MCF 10A (cell line): ENCODE measurements at places on chromosomes 16 and 17. TPM values are rescaled to one million over a fixed set of nuclear protein-coding genes. Genes with fewer than 3 reads are reported as not detected.

The HBA1 gene
- 2.2 and 2.9 TPM in 2 replicates for total RNA-seq

DNA sequence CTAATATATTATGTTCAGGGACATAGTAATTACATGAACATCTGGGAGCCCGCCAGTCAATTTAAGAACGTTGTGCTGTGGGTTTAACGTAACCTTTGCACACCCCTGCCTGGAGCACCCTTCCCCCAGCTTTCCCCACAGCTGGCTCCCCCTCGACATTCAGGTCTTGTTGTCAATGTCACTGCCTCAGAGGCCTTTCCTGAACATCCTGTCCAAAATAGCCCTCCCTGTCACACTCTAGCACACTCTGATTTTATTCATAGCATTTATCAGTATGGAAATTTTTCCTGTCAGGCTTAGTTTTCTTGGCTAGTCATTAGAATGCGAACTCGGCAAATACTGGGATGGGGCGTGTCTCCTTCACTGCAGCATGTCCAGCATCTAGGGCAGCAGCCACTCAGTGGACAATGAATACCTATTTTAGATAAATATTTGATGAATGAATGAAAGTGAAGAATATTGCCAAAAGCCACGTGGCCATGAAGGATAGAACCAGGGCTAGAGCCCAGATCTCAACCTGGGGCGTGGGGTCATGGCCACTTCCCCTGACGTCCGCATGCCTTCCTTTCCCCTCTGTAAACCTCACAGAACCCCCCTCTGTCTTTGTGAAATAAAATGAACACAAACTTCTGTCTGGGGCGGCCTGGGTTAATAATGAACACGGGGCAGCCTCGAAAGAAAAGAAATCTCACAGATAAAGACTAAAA is 10.5 kb downstream of the PIK3R6 start:
- H3K36me3 ChIP-seq: no peaks in the 10 kb centered on the region
- H3K4me1 ChIP-seq: no peaks in the 10 kb centered on the region
- no peaks in the 10 kb centered on the region for H3K27me3 ChIP-seq
- DNase-seq: no peak

The KRT33B gene
- not detected in 2 replicates for total RNA-seq

DNA sequence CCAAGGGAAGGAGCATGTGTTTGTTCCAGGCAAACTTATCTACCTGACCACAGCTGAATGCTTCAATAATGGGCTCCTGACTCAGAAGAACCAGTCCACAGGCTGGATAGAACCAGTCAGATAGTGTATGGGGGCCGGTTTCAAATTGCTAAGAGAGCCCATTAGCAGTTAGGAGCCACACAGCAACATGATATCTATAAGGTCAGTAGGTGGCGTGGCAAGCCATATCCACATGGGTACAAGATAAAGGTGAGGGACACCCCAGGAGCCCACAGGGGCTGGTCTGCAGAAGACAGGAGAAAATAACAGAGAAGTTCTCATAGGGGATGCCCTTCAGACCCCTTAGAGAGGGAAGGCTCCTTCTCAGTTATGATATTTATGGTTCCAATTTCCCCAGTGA is 31.6 kb upstream of the CDRT15 start:
- no peak overlapping the region for H3K27ac ChIP-seq
- DNase-seq: peak; percentile 4
- no peak overlapping the region for H3K4me3 ChIP-seq
- H3K4me1 ChIP-seq: peaks cover 6% of the 10 kb centered on the region
- H3K36me3 ChIP-seq: no peaks in the 10 kb centered on the region

- no peaks in the 10 kb centered on the region for H3K4me1 ChIP-seq
- no peaks in the 10 kb centered on the region for H3K27me3 ChIP-seq
- DNase-seq: no peak
- H3K36me3 ChIP-seq: no peaks in the 10 kb centered on the region
Observed at GRCh38 chr16:17343028-17343427, 127.7 kb downstream of the XYLT1 start.

DNA sequence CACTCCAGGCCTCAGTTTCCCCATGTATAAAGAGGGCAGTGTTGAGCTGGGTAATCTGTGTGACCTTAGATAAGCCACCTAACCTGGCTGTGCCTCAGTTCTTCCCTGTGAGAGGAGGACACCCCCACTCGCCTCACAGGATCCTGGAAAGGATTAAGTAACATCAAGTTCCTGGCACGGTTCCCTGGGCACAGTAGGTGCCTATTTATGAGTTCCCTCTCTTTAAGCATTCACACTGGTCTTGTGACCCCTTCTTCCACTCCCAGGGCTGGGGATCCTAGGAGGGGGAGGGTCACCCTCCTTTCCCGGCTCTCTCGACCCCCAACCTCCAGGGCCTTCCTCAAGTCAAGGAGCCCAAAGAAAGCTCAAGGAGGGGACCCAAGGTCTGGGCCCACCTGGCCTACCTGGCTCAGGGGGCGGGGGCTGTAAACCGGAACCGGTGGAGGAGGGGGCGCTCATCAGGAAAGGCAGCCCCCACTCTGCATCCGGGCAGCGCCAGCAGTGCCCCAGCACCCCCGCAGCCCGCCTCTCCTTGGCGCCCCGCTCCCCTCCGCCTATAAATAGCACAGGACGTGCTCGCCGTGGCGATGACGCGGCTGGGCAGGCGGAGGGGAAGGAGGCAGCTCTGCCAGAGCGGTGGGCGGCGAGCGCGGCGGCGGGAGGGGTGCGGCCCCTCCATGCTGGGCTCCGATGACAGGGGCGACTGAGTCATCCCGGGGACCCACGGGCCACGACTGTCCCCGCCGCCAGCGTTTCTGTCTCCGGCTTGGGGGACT is 9.4 kb downstream of the RPL19 start:
- H3K27me3 ChIP-seq: no peaks in the 10 kb centered on the region
- H3K4me1 ChIP-seq: peaks cover 56% of the 10 kb centered on the region
- peaks cover 17% of the 10 kb centered on the region for H3K36me3 ChIP-seq
- DNase-seq: peak; percentile 94
- peak overlapping the region; percentile 54 for H3K4me3 ChIP-seq

DNA sequence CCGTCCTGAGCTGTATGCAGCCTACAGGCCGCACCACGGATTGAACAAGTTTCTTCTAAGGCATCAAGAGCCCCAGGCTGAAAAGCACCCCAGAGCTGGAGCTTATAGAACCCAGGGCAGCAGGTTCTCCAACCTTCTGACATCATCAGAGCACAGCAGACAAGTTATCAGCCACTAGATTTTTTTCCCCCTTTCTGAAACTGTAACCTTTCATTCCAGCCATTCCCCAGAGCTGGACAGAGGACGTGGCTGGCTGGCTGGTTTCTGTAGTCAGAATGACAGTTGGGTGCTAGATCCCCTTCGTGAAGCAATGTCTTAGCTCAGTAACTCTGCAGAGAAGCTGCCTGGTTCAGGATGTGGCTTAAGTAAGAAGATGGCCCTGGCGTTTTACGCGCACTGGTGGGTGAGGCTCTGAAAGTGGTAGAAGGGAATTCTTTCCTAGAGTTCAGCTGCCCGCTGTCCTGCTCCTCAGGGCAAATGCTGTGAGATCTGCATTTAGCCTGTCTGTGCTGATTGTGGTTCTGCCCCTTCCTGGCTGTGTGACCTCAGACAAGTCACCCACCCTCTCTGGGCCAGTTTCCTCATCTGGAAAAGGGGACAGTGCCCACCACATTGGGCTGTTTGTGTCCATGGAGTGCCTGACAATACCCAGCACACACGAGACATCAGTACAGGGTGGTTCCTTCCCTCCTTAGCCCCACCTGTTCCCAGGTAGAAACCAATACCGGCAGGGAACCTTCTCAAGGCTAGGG is 9.1 kb downstream of the DEXI start:
- H3K4me1 ChIP-seq: no peaks in the 10 kb centered on the region
- no peaks in the 10 kb centered on the region for H3K27me3 ChIP-seq
- no peak for DNase-seq
- peaks cover 37% of the 10 kb centered on the region for H3K36me3 ChIP-seq
- H3K27ac ChIP-seq: peak overlapping the region; percentile 42
- no peak overlapping the region for H3K4me3 ChIP-seq

DNA sequence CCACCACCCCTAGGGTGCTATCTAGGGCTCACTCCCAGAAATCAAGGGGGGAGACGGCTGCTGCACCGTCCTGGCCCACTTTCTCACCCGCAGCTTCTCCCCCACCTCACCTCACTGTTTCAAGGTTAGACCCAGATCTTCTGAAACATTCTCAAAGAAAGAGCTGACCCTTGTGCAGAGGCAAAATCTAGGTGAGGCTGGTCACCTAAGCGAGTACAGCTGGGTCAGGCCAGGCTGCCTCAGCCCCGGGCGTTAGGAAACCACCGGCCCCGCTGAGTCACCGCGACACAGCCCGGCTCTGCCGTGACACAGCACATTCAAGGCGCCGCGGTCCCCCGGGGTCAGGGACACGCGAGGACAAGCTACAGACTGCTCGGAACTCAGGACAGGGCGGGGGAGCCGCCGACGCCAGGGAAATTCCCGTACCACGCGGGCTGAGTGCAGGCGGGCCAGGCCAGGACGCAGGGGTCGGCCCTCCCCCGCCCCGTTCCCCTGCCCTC is 27.1 kb downstream of the GNPTG start:
- peak overlapping the region; percentile 35 for H3K27ac ChIP-seq
- H3K4me1 ChIP-seq: peaks cover 5% of the 10 kb centered on the region
- peak; percentile 74 for DNase-seq
- H3K4me3 ChIP-seq: peak overlapping the region; percentile 71

The ACAP1 gene
- 4.4 and 4.9 TPM in 2 replicates for total RNA-seq

The CA5A gene
- not detected in 2 replicates for total RNA-seq

GRCh38 chr17:76501827-76502307 is 644 bp upstream of the RHBDF2 start:
- H3K4me1 ChIP-seq: peaks cover 30% of the 10 kb centered on the region
- peaks cover 5% of the 10 kb centered on the region for H3K36me3 ChIP-seq
- H3K4me3 ChIP-seq: peak overlapping the region; percentile 80
- no peaks in the 10 kb centered on the region for H3K27me3 ChIP-seq
- DNase-seq: no peak

The TOM1L1 gene
- 123 and 157 TPM in 2 replicates for total RNA-seq

DNA sequence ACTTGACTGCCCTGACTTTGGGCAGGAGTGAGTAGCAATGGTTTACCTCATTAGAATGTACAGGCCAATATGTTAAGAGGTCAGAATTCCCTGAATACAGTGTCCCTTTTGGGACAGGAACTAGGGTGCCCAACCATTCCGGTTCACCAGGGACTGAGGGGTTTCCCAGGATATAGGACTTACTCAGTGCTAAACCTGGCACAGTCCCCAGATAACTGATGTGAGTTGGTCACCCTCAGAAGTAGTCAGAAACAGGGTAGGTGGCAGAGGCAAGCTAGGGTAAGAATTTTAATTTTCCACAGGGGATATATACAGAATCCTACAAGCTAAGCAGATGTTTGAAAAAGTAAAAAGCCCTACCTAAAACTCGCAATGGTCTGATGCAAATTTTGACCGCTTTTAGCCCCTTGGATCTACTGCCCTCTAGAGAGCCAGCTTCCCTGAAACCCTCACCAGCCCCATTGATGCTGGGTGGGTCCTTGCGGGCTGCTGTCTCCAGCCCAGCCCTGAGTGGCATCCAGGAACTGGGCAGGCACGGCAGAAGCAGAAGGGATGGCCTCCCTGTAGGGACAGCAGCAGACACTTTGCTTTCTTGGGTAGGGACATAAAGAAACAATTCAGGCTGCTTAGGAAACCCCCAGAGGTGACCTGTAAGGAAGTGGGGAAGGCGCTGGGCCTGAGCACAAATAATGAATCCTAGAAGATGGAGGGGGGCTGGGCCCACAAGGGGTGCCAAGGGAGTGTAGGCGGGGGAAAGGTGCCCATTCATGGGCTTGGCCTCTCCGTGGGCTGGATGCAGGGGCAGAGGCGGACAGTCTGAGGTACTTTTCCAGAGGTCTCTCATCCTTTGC is 434.8 kb downstream of the SLC39A11 start:
- peaks cover 15% of the 10 kb centered on the region for H3K4me1 ChIP-seq
- H3K36me3 ChIP-seq: no peaks in the 10 kb centered on the region
- no peak overlapping the region for H3K4me3 ChIP-seq
- H3K27ac ChIP-seq: no peak overlapping the region

DNA sequence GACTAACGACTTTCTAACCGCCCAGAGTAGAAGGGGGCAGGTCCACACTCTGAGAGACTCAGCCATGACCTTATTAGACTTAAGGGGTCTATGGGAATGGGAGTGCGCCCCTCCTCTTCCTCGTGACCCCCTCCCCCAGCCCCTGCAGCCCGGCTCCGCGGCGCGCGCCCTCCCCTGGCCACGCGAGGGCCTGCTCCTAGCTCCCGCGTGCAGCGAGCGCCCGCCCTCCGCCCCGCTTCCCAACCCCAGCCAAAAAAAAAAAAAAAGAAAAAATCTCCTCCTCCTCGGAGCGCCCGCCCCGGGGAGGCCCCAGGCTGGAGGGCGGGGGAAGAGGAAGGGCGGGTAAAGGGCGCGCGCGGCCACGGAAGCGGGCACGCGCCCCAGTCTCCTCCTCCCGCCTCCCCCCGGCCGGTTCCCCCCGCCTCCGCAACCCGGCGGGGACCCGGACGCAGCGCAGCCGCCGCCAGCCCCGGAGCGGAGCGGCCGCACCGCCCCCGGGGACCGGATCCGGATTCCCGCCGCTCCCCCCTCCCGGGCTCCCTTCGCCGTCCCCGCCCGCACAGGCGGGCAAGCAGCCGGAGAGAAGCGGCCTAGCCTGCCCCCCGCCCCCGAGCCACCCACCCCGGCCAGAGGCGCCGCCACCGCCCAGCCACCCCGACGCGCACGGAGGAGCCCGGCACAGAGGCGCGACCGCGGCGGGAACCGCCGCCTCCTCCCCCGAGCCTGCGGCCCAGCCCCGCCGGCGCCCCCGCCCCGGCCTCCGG is 949 bp downstream of the UBTF start:
- DNase-seq: peak; percentile 92
- H3K4me1 ChIP-seq: peaks cover 26% of the 10 kb centered on the region
- peak overlapping the region; percentile 76 for H3K4me3 ChIP-seq
- peak overlapping the region; percentile 87 for H3K27ac ChIP-seq
- peaks cover 49% of the 10 kb centered on the region for H3K36me3 ChIP-seq

DNA sequence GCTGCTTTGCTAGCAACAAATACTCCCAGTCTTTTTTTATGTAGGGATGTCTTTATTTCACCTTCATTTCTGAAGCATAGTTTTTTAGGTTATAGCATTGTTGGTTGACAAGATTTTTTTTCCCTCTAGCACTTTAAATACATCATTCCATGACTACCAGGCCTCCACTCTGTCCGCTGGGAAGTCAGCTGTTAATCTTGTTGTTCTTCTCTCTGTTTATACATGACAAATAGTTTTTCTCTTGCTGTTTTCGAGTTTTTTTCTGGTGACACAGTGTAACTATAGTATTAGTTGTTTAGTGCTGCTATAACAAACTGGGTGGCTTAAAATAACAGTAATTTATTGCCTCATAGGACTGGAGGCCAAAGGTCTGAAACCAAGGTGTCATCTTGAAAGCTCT is 205.5 kb upstream of the CNTNAP4 start:
- no peak overlapping the region for H3K27ac ChIP-seq
- DNase-seq: no peak
- no peaks in the 10 kb centered on the region for H3K36me3 ChIP-seq
- no peak overlapping the region for H3K4me3 ChIP-seq
- no peaks in the 10 kb centered on the region for H3K27me3 ChIP-seq

GRCh38 chr17:29155966-29156338 is 24.2 kb downstream of the MYO18A start:
- no peaks in the 10 kb centered on the region for H3K27me3 ChIP-seq
- peaks cover 7% of the 10 kb centered on the region for H3K36me3 ChIP-seq
- no peak overlapping the region for H3K4me3 ChIP-seq
- H3K4me1 ChIP-seq: peaks cover 68% of the 10 kb centered on the region

GRCh38 chr17:27348196-27348595 is 54.3 kb downstream of the WSB1 start:
- no peaks in the 10 kb centered on the region for H3K27me3 ChIP-seq
- H3K27ac ChIP-seq: no peak overlapping the region
- H3K4me3 ChIP-seq: no peak overlapping the region
